Esophagus muscularis mucosa (tissue), 4 donors: ENCODE measurements at places on chromosomes 12 and 14. TPM values are rescaled to one million over a fixed set of nuclear protein-coding genes. Genes with fewer than 3 reads are reported as not detected.
A peak's percentile ranks its signal among the peaks of the same experiment; 100 is the strongest.

DNA sequence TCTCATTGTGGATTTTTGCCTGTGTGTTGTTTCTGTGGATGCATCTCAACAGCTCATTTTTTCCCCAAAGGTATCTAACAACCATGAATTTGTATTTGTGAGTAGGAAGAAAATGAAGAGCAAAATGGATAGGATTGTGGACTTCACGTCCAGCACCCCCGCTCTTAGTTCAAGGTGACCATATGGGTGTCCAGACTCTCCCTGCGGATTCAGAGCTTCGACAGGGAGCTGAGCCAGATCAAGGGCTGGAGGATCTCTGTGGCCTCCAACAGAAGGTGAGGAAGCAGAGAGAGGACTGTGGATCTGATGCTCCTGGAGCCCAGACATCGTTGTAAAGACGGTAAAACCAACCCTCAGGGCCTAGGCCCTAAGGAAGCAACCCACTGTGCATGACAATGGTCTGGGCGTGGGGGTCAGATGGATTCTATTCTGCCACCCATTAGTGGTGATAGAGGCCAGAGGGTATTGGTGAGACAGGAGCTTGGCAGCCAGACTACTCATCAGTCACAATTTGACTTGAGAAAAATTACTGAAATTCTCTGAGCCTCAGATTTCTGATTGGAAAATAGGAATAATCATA is 659.7 kb upstream of the TMEM132C start:
- H3K27me3 ChIP-seq, result no peaks in the 10 kb centered on the region
- no peak overlapping the region for H3K27ac ChIP-seq
- no peak overlapping the region for H3K4me3 ChIP-seq
- DNase-seq, result no peak
- H3K36me3 ChIP-seq, result no peaks in the 10 kb centered on the region

DNA sequence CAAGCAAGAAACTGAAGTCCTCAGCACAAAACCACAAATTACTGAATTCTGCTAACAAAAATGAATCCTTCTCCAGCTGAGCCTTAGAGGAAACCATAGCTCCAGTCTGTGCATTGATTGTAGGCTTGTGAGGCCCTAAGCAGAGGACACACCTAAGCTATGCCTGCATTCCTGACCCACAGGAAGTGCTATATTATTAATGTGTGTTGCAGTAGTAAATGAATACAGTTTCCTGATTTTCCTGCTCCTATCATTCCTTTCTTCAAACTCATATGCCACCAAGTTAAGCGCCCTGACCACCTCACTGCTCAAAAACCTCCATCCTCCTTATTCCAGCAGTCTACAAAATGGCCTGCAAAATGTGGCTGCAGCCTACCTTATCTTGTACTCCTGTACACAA is 151.9 kb upstream of the ABCD2 start:
- no peak for DNase-seq
- H3K36me3 ChIP-seq, result no peaks in the 10 kb centered on the region
- peaks cover 11% of the 10 kb centered on the region for H3K4me1 ChIP-seq
- H3K27me3 ChIP-seq, result no peaks in the 10 kb centered on the region
- no peak overlapping the region for H3K27ac ChIP-seq

DNA sequence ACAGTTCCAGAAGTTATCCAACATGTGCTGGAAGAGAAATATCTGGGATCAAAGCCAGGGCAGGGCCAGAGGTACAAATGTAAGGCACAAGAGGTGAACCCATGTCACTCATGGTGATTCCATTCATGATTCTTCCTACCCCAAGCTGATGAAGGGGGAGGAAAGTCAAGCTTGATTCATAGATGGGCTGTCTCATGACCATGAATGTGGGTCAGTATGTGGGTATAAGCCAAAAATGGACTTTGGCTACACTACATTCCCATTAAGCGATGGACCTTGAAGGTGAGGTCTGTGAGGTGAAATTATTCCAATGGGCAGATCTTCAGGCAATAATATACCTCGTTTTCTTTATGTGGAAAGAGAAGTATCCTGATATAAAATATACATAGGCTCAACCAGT is 217.1 kb downstream of the BTG1 start:
- H3K27ac ChIP-seq, result no peak overlapping the region
- no peak for DNase-seq
- H3K4me1 ChIP-seq, result peaks cover 26% of the 10 kb centered on the region
- no peaks in the 10 kb centered on the region for H3K36me3 ChIP-seq

DNA sequence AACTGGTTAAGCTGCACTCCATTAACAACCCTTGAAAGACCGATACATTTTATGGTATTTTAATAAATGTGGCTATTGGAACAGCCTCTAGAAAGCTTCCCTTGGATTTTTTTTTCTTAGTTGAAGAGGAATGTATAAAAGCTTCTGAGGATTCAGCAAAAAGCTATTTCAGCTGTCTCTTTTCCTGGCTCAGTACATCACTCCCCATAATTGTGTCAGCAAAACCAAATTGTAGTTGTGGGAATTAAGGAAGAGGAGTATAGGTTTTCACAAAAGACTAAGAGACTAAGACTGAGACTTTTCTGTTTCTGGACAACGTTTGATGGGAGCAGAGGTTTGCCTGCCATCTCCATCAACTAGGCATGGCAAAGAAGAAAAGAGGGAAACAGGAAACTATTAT is 106.5 kb downstream of the C12orf50 start:
- DNase-seq, result no peak
- H3K4me3 ChIP-seq, result no peak overlapping the region
- no peaks in the 10 kb centered on the region for H3K27me3 ChIP-seq
- H3K36me3 ChIP-seq, result no peaks in the 10 kb centered on the region
- H3K27ac ChIP-seq, result no peak overlapping the region
- no peaks in the 10 kb centered on the region for H3K4me1 ChIP-seq

GRCh38 chr12:79294590-79294989 is 396.2 kb downstream of the PAWR start:
- H3K4me1 ChIP-seq, result no peaks in the 10 kb centered on the region
- H3K4me3 ChIP-seq, result no peak overlapping the region
- no peak for DNase-seq
- H3K27me3 ChIP-seq, result no peaks in the 10 kb centered on the region

DNA sequence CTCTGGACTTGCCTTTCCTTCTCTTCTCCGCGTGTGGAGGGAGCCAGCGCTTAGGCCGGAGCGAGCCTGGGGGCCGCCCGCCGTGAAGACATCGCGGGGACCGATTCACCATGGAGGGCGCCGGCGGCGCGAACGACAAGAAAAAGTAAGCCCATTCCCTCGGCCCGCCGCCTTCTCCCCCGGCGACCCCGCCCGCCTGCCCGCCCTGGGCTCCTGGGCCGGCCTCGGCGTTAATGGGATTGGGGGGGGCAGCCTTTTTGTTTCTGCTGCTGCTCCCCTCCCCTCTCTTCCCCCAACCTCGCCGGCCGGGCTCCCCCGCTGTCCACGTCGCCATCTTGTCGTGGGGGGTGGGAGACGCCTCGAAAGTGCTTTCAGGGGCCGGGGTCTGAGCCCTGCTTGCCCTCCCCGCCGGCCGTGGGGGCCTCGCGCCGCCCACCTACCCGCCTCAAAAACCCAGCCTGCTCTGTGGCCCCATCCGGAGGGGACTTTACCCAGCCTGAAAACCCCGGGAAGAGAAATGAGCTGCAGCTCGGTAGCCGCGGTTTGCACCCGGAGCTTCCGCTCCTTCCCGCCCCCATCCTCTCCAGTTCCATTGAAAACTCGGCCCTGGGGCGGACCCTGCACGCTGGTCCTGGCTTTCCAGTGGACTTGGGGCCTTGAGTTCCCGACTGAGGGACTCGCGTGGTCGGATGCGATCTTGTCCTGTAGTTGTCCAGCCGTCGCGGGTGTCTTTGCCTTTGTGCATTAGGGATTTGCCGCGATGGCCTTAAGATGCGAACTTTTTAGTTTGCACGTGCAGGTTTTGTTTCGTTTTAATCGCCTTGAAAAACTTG is 598 bp downstream of the HIF1A start:
- H3K36me3 ChIP-seq, result no peaks in the 10 kb centered on the region
- H3K4me3 ChIP-seq, result peak overlapping the region; percentile 77
- H3K27ac ChIP-seq, result peak overlapping the region; percentile 96
- H3K4me1 ChIP-seq, result peaks cover 45% of the 10 kb centered on the region
- DNase-seq, result peak; percentile 92

DNA sequence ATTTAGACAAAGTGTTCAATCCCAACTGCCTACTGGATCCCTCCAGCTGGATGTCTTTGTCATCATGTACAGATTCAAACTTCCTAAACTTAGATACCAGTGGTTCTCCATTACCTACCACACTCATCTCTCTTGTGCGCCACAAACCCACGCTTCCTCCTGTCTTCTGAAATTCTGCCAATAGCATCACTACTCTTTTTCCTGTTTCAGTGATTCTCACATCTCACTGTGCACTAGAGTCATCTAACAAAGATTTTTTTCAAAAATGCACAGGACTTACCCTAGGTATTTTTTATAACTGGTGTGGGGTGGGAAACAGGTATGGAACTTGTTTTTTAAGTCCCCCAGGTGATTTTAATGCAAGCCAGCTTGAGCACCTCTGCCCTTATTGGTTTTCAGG is 5.9 kb downstream of the PSMB5 start:
- H3K4me3 ChIP-seq, result no peak overlapping the region
- no peak overlapping the region for H3K27ac ChIP-seq
- peaks cover 90% of the 10 kb centered on the region for H3K36me3 ChIP-seq
- no peak for DNase-seq
- H3K27me3 ChIP-seq, result no peaks in the 10 kb centered on the region

DNA sequence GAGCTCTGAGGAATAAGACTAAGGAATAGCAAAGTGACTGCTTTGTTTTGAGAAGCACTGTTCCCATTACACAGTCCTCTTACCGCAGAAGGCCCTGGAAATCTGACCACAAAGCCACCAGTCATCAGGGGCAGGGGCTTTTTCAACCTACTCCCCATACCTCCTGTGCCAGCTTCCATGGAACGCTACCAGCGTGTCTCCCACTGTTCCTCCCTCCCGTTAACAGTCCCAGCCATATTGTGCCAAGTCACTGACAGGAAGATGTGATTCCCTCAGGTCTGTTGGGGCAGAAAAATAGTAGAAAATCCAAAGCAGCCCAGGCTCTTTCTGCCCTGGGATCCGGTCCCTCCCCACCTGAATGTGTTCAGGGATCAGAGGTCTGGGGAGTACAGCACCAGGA is 46.6 kb upstream of the VPS33A start:
- peaks cover 79% of the 10 kb centered on the region for H3K36me3 ChIP-seq
- H3K27ac ChIP-seq, result no peak overlapping the region
- no peak for DNase-seq
- no peaks in the 10 kb centered on the region for H3K27me3 ChIP-seq

GRCh38 chr12:568486-568885 is 94.8 kb downstream of the NINJ2 start:
- no peaks in the 10 kb centered on the region for H3K27me3 ChIP-seq
- peaks cover 27% of the 10 kb centered on the region for H3K4me1 ChIP-seq
- H3K4me3 ChIP-seq, result no peak overlapping the region
- H3K27ac ChIP-seq, result no peak overlapping the region

DNA sequence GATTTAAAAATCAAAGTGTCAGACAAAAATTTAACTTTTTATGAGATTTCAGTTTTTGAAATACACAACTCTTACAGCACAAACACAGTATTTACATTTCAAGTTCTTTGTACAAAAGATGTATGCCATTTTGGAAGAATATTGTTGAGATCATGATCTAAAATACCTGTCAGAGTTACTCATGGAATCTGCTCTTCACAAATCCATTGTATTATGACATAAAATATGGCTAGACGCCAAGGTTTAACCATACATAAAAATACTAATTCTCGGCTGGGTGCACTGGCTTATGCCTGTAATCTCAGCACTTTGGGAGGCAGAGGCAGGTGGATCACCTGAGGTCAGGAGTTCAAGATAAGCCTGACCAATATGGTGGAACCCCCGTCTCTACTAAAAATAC is 6.2 kb upstream of the SYCP3 start:
- peaks cover 6% of the 10 kb centered on the region for H3K36me3 ChIP-seq
- no peak for DNase-seq
- no peak overlapping the region for H3K27ac ChIP-seq
- H3K4me3 ChIP-seq, result no peak overlapping the region

GRCh38 chr12:125983094-125983783 is 918.0 kb downstream of the AACS start:
- H3K36me3 ChIP-seq, result no peaks in the 10 kb centered on the region
- peaks cover 14% of the 10 kb centered on the region for H3K4me1 ChIP-seq
- H3K4me3 ChIP-seq, result peak overlapping the region; percentile 64

- H3K36me3 ChIP-seq, result peaks cover 36% of the 10 kb centered on the region
- H3K4me1 ChIP-seq, result peaks cover 59% of the 10 kb centered on the region
- peak overlapping the region; percentile 92 for H3K4me3 ChIP-seq
Measured at GRCh38 chr14:35403114-35403602, 1.4 kb downstream of the NFKBIA start.

DNA sequence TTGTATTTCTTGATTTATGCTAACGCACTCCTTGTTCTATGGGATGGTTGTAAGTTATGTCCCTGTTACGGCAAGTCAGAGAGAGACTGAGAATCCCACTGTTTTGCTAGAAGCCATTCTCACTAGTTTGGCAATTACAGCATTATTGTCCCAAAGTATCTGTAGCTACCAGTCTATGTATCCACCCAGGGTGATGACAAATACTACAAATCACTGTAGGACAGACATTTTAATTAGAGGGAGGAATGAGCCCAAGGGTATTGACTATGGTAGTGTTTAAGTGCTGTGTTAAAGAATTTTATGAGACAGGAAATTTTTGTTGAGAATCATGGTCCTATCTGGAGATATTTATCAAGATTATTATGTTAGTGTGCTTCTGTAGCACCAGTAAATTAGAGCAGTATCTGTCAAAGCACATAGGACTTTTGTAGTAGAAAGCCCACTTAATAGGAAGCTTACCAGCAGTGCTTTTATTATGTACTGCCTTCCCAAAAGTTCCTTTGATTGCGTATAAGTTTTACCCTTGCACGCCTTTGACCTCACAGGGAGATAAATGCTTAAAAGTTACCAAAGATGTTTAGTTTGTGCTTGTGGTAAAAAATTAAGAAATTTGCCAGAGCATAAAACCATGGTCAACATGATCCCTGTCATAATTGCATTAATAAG is 10.7 kb downstream of the PRKCH start:
- H3K36me3 ChIP-seq, result no peaks in the 10 kb centered on the region
- no peak for DNase-seq
- H3K4me3 ChIP-seq, result no peak overlapping the region
- no peak overlapping the region for H3K27ac ChIP-seq

- H3K27me3 ChIP-seq, result no peaks in the 10 kb centered on the region
- H3K4me1 ChIP-seq, result peaks cover 69% of the 10 kb centered on the region
- H3K4me3 ChIP-seq, result no peak overlapping the region
- H3K27ac ChIP-seq, result peak overlapping the region; percentile 91
- DNase-seq, result no peak
- no peaks in the 10 kb centered on the region for H3K36me3 ChIP-seq
Measured at GRCh38 chr14:68652433-68652690, 140.5 kb downstream of the ZFP36L1 start.

- DNase-seq, result no peak
- no peaks in the 10 kb centered on the region for H3K27me3 ChIP-seq
- H3K27ac ChIP-seq, result no peak overlapping the region
- no peaks in the 10 kb centered on the region for H3K36me3 ChIP-seq
- H3K4me3 ChIP-seq, result no peak overlapping the region
Measured at GRCh38 chr12:63952995-63953394, 108.5 kb downstream of the SRGAP1 start.

OR11G2 gene
- total RNA-seq, result not detected

PPP4R4 gene
- total RNA-seq, result 0.19 TPM

MYF5 gene
- total RNA-seq, result not detected

BCL11B gene
- 0.65 TPM for total RNA-seq

TSPAN19 gene
- not detected for total RNA-seq

KRT2 gene
- total RNA-seq, result not detected

CDCA3 gene
- total RNA-seq, result 1.7 TPM

HDAC7 gene
- total RNA-seq, result 73.9 TPM

RPL10L gene
- total RNA-seq, result not detected

PLBD1 gene
- total RNA-seq, result 6.2 TPM

TSPAN31 gene
- total RNA-seq, result 34.3 TPM

ADAM20 gene
- total RNA-seq, result 0.33 TPM

FOXN4 gene
- total RNA-seq, result not detected
